ENCODE measurements at places on chromosomes 7 and 10. TPM values are rescaled to one million over a fixed set of nuclear protein-coding genes. Genes with fewer than 3 reads are reported as not detected.

Gene FAM25C
- not detected for total RNA-seq

Gene UBN2
- 7.1 TPM for total RNA-seq

Gene ATRNL1
- 0.17 TPM for total RNA-seq

Gene C10orf105
- total RNA-seq: under 0.01 TPM

Gene H2BK1
- total RNA-seq: not detected
